ENCODE measurements at places on chromosomes 3 and 15.

DNA sequence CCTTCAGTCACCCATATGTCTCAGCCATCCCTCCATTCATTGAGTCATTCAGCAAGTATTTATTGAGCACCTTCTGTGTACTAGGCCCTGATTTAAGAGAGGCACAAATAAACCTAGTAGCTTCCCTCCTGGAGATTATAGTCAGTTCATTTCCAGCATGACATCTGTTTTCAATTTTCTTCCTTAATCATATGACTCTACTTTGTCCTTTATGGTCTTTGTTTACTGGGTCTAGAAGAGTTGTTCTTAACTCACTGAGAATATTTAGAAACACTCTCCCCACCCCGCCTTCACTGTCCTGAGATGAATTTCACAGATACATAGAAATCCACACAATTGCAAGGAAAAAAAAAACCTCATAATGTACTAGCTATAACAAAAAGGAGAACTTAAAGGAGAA, 44.8 kb upstream of the ADAMTS9 start:
- DNase-seq = no peak

DNA sequence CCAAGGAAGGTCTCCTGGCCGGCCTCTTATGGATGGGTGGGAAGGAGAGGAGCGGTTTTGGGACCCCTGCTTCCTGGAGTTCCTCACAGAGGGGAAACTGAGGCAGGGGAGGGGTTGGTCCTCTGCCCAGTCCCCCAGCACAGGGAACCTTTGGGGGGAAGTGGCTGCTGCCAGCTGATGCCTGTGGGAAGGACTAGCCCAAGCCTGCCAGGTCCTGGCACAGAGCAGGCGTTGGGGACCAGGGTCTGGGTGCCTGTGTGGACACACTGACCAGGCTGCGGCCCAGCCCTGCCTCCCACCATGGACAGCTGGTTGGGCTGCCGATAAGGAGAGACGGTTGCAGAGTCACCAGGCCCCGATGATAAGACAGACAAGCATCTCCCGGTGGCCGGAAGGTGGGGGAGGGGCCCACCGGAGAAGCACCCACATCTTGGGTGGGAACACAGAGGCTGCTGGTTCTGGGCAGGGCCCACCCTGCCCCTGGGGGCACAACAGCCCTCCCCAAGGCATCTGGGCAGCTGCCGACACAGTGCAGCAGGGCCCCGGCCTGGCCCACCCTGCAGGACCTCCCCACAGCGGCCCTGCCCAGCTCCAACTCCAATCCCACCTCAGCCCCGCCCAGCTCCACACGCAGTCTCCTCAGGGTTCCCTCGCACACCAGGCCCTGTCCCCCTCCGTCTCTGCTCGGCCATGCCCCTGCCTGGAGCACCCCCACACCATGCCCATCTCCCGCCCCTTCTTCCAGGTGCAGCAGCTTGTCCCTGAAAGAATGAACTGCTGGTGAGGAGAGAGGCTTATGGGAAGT, 50.7 kb downstream of the DNAJB8 start:
- DNase-seq = no peak

DNA sequence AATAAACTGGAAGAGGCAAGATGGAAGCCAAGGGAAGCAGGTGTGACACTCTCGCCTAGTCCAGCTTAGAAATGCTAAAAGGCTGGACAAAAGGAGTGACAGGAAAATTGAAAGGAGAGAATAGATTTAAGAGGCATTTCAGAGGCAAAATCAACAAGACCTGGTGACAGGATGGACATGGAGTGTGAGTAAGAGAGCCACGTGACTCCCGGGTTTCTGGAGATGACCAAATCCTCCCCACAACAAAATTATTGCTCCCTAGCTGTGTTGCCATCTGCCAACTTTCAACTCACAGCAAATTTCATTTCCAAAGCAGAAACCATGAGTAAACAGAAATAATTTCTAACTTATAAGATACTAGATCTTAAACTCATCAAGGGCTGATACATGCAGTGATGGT, 52.6 kb downstream of the MTHFS start:
- no peak for DNase-seq

DNA sequence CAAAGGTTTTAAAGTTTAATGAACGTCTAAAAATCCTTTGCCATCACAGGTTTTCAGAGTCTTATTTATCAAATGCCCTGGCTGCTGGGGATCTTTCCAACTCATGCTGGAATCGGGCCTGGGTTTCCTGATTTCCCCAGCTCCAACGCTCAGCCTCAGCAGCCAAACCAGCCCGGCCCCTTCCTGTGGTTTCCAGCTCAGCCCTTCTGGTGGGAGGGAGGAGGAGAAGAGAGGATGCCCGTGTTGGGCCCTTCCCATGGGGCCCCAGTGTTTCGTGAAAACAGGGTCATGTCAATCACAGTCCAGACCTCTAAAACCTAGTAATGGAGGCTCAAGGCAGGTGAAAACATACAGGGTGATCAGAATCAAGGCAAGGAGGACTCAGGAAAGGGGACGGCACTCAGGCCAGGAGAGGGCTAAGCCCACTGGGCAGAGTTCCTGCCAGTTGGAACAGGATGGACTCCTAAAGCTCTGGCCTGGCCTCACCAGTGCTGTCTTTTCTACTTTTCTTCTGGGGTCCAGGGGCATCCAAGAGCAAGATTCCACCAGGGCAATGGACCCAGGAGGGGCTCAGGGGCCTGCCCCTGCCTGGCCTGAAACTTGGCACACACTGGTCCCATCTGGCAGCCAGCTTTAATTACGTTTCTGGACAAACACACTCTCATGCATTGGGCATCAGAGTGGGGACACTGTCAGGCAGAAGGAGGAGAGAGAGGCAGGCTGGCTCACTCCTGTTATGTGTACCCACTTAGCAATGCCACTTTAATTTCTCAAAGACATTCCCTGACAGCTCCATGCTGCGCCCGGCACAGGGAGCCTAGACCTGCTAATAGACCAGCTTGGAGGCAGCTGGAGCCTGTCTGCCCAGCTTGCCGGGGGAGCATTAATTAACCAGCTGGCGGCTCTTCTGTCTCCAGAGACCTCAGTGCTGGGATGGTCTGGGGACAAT, 194.6 kb downstream of the FAM43A start:
- peak; percentile 38 for DNase-seq

DNA sequence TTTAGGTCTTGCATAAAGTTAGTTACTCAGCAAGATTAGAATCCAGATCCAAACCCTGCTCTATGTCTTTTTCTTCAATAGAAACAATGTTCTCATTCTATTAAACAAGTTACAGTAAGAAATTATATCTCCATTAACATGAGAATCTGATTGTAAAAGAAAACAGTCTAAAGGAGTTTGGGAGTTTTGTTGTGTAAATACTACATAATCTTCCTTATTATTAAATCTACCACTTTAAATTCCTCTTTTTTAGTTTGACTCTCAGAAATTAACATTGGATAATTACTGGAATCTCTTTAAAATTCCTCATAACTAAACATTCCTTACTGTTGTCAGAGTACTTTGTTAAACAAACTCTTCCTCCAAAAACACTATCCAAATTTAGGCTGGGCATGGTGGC, 1.7 kb upstream of the GOLIM4 start:
- DNase-seq = no peak

GRCh38 chr3:58492494-58492905, 604 bp downstream of the KCTD6 start:
- no peak for DNase-seq

- no peak for DNase-seq
Measured at GRCh38 chr3:99508191-99508590, 130.2 kb upstream of the COL8A1 start.

- no peak for DNase-seq
Measured at GRCh38 chr3:101879102-101879501, 29.8 kb downstream of the NFKBIZ start.

GRCh38 chr3:66638717-66639116, 137.9 kb upstream of the LRIG1 start:
- no peak for DNase-seq

DNA sequence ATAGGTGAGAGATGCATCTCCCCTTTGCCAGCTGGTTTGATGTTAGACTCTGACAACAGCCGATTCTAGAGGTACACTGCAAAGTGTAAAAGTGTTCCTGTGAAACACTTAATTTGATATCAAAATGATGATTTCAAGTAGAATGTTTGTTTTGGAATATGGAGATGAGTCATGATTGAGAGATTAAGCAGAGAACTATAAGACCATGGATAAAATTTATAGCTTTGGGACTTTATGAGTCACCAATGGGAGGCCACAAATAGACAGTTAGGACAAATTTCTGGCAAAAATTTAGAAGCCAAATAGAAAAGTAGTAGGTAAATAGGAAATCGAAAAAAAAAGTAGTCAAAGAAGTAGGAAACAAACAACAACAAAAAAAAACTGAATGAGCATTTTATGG, 672.5 kb downstream of the NSUN3 start:
- no peak for DNase-seq
